Suprapubic skin (tissue), 4 donors: ENCODE measurements at places on chromosomes 11 and 22. TPM values are rescaled to one million over a fixed set of nuclear protein-coding genes. Genes with fewer than 3 reads are reported as not detected.

DNA sequence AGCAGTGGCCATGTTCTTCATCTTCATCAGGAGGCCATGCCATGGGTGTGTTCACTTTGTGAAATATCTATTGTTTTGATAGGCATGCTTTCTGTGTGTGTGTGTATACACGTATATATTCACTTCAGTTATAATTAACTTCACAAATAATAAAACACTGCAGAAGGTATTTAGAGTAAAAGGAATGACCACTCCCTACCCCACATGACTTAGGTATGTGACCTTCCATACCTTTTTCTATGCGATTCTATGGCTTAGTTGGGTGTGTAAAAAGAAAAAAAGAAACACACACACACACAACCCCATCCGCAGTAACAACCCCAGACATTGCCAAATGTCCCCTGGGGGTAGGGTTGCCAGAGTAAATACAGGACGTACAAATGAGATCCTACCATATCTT is 72.0 kb downstream of the CYTH4 start:
- no peak for DNase-seq

Gene TCN2
- 12.1 TPM for total RNA-seq

DNA sequence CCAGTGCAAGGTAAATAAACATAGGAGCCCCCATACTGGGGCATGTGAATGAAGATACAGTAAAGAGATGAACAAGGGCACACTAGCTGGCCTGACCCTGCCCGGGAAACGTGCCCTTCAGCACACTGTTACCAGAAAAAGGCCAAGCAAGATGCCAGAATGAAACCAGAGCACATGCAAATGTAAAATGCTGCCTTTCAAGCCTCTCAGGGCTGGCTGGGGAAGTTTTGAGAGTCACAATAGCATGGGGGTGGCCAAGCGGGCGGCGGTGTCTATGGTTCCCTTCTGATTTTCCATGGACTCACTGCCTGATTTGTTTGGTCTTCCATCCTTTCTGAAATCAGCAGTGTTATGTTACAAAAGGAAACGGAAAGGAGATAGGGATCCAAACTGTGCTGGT is 18.9 kb upstream of the SUSD2 start:
- DNase-seq, result no peak

DNA sequence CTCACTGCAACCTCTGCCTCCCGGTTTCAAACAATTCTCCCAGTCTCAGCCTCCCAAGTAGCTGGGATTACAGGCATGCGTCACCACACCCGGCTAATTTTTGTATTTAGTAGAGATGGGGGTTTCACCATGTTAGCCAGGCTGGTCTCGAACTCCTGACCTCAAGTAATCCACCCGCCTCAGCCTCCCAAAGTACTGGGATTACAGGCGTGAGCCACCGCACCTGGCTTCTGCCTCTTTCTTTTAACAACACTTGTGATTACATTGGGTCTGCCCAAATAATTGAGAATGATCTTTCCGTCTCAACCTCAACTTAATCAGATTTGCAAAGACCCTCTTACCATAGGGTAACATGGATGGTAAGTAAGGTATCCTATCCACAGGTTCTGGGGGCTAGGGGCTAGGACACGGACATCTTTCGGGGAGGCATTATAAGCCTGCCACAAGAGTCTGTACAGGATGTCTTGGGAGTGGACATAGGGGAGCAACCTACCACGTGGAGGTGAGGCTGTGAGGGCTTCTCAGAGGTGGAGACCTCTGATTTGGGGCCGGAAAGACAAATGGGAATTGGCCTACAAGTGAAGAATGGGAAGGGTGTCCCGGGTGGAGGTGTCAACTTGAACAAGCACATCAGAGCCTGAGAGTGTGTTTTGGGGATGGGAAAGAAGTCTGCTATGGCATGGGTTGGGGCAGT is 2.7 kb upstream of the CBX6 start:
- DNase-seq, result no peak

Gene CCDC81
- total RNA-seq, result not detected

DNA sequence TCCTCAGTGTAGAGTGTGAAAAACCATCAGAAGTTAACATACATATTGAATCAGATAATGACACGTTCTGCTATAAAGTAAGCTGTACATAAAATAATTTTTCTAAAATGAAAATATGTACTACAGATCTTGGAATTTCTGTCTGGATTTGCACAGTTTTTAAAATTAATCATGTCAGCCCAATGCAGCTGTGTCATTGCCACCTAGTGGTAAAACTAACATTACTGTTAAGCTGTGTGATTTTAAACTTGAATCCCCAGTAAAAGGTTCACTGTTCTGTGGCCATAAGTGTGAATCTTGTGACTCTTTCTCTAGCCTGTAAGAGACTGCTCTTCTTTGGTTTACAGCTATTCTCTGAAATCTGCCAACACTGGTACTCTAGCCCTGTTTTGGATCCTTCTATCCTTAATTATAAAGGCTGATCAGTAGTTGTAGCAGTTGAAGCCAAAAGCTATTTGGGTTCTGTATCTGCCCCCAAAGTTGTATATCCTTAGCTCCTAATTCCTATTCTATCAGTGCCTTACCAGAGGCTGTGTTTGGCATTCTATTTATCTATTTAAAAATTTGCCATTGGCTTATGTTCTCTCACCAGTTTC is 4.0 kb downstream of the JRKL start:
- DNase-seq, result no peak

- no peak for DNase-seq
Observed at GRCh38 chr11:86091566-86091965, 22.7 kb upstream of the PICALM start.

DNA sequence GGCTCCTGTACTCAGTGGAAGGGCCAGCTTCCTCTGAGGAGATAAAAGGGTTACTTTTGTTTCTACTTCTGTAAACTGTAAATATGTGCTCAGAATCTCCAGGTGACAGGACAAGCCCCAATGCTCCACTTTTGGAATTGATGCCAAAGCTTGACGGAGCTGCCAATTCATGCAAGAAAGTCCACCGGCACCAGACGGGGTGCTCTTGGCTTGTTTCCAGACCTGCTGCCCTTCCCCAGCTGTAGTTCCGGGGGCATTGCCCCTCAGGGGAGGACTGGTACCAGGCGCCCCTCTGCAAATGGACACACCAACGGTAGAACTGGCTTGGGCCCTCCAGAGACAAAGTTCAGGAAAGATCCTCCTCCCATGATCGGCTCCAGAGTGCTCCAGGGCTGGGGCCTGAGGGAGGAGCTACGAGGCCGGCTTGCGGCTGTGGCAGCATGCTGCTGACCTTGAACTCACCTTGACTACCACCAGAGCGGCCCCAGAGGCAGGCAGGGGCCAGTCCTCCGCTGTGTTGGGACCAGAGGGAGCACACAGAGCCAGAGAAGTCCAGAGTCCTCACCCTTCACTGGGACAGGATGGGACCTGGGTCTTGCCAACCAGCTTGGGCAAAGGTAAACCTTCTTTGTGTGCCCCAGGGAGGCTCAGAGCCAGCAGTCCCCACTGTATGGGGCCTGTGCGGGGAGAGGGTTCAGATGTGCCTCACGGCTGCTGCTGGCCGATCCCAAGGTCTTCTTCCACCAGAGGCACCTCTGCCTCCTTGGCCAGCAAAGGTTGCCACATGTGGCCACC is 17.8 kb upstream of the OAF start:
- DNase-seq, result no peak

Gene DCDC1
- not detected for total RNA-seq

Gene MS4A4A
- total RNA-seq, result 4.8 TPM

DNA sequence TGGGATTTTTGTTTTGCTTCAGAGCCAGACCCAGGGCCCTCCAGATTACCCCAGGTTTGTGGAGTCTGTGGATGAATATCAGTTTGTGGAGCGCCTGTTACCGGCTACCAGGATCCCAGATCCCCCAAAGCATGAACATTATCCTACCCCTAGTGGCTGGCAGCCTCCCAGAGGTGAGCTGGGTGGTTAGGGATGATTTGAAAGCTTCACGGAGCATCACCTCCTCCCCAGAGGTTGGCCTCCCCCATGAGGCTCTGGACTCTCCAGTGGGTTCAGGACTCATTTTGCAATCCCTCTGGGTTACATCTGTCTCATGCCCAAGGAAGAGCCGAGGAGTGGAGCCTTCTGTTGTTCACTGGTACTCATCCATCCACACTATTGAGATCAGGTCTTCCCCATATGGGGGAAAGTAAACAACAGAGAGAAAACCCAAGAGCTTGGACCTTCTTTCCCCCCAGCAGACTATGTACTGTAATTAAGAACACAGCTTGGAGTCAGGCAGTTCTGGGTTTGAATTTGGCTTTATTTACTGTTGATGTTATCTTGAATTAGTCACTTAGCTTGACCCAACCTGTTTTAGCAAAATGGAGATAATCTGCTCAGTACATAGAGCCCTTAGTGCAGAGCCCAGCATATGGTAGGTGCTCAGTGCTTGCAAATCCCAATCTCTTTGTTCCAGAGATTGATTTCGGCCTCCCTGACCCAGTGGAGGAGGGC is 2.5 kb downstream of the MRPL49 start:
- peak; percentile 50 for DNase-seq

Gene TUBA8
- 2.5 TPM for total RNA-seq

GRCh38 chr11:33227578-33228261 is 29.5 kb upstream of the HIPK3 start:
- no peak for DNase-seq

- no peak for DNase-seq
Observed at GRCh38 chr11:126282361-126282735, 545 bp upstream of the TIRAP start.

Gene ADORA2A
- total RNA-seq, result 5.1 TPM

- no peak for DNase-seq
Observed at GRCh38 chr11:5698281-5698680, 8.7 kb downstream of the TRIM22 start.

DNA sequence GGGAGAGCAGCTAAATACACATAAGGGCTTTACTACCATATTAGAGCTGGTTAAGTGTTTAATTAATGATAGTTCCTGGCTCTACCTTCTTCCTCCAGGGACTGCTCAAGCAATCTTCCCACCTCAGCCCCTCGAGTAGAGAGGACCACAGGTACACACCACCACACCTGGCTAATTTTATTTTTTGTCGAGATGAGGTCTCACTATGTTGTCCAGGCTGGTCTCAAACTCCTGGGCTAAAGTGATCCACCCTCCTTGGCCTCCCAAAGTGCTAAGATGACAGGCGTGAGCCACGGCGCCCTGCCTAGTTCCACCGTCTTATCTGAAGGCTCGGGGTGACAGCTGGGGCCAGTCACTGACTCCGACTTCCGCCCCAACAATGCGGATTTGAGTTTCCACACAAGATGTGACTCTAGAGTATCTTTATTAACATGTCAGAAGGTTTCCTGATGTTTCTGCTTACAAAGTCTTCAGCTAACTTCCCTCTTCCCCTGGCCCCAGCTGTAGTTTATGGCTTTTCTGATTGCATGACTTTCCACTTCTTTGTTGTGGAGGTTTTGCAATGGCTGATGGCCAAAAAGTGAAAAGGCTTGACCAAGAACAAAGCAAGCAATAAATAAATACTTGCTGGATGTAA is 16.8 kb downstream of the TPST2 start:
- no peak for DNase-seq

DNA sequence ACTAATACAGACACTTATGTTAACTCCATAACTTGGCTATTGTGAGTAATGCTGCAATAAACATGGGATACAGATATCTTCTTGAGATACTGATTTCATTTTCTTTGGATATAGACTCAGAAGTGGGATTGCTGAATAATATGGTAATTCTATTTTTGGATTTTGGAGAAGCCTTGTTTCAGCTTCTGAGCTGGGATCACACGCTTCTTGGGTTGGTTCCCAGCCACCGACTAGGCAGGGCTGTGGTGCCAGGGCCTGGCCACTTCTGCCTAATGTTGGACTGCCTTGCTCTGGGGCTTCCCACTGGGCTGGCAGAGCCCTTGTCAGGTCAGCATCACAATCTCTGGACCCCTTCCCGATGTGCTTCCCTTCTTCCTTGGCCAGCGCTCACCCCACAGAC is 14.0 kb upstream of the MCHR1 start:
- DNase-seq, result no peak

DNA sequence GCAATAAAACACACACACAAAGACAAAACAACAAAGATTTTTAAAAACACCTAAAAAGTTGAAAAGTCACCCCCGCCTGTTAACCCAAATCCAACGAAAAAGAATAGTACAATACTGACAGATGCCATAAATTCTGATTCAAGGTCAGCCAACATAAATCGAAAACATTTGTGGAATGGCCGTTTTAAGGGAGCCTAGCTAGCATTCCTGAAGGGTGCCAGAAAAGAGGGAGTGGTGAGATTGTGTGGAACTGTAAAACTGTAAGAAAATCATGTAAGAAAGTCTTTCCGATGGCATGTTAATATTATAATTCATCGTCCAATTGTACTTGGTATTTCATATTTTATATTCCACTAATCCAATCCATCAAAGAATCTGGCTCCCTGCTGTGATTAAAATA is 75.1 kb downstream of the RAB38 start:
- DNase-seq, result no peak

GRCh38 chr22:50460938-50461337 is 13.9 kb downstream of the SBF1 start:
- DNase-seq, result no peak

Gene TMEM45B
- 39.0 TPM for total RNA-seq

- DNase-seq, result peak; percentile 98
Observed at GRCh38 chr22:38201711-38202436, at the start of gene MAFF. TSS of gene MAFF (plus strand) at chr22:38201994. CDS start at chr22:38213854, 11,860 bp downstream.

GRCh38 chr11:70443773-70444030 is 45.4 kb downstream of the CTTN start:
- DNase-seq, result no peak

Gene MED19
- total RNA-seq, result 35.2 TPM

Gene OOSP3
- not detected for total RNA-seq
